ENCODE measurements at places on chromosomes 3 and 15. TPM values are rescaled to one million over a fixed set of nuclear protein-coding genes. Genes with fewer than 3 reads are reported as not detected.

DNA sequence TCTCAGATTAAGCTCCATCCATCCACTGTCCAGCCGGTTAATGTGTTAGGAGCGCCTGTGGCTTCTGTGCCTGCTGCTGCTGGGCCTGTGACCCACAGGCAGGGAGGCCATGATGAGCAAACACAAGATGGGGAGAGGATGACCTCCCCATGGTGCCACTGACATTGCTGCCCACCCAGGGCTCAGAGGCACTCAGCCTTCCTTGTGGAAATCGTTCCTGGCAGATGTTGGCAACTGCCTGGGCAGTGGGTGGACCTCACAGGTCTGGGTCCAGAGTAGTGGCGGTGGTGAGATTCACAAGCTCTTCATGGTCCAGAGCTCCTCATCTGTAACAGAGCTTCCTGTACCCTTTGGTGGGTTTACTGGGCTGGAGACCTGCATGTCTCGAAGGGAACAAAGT, 38.6 kb downstream of the SCN5A start:
- no peak for DNase-seq

DNA sequence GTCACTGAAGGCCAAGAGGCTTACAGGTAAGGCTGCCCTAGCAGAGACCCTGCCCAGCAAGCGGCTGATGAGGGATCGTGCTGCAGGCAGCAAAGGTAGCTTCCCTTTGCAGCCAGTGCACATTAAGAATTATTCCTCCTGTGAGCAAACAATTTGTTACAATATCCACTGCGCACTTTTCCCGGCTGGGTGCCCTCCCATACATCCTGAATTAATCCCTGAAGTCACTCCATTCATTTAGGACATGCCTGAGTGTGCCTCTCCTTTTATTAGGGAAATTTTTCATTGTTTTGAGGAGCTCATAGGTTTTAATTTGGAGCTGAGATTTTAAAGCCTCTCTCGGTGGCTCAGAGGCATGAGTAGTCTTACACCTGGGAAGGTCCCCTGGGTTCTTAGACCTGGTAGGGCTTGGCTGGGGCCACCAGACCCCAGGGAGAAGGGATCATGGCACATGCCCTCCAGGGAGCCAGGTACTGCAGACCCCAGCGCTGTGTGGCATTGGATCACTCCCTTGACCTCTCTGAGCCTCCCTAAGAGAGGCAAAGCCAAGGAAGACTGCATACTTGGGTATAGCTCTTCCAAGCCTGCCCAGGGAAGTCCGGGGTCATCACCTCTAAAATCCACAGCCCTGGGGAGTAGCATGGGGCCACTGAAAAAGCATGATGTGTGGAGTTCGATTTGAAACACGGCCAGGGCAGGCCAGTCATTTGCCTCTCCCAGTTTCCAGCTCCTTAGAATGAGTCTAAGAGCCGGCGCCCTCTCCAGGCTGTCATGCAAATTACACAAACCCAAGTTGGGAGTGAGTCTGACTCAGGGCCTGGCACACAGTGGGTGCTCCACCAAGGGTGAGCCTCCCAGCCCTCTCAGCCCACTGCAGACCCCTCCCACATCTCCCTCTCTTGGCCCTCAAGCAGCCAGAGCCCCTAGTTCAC, 151.9 kb upstream of the LINGO1 start:
- DNase-seq = no peak

- peak; percentile 15 for DNase-seq
Measured at GRCh38 chr3:138070006-138070405, 45.4 kb downstream of the DZIP1L start.

GRCh38 chr3:129311054-129311902, 32.6 kb downstream of the HMCES start:
- DNase-seq = no peak

DNA sequence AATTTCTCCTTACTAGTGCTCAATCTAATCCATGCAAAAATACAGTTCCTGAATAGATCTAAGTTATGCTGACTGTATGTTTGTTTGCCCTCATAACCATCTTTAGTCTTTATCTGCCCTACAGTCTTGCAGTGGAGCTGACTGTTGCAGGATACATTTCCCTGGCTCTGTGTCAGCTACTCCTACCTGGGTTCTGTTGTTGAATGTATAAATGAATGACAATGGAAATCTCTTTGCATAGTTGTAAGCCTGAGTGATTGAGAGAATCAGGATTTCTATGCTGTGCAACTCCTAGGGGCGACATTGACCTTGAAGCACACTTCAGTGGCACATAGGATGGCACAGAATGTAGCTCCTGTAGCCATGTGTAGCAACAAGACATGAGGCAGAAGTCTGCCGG, 16.0 kb upstream of the ZBBX start:
- DNase-seq = no peak

GRCh38 chr3:198071602-198072287, 111.7 kb downstream of the LMLN start:
- no peak for DNase-seq

- DNase-seq = no peak
Measured at GRCh38 chr3:11290743-11291680, 18.8 kb downstream of the ATG7 start.

GRCh38 chr15:28921336-28921735, 35.6 kb downstream of the APBA2 start:
- no peak for DNase-seq

DNA sequence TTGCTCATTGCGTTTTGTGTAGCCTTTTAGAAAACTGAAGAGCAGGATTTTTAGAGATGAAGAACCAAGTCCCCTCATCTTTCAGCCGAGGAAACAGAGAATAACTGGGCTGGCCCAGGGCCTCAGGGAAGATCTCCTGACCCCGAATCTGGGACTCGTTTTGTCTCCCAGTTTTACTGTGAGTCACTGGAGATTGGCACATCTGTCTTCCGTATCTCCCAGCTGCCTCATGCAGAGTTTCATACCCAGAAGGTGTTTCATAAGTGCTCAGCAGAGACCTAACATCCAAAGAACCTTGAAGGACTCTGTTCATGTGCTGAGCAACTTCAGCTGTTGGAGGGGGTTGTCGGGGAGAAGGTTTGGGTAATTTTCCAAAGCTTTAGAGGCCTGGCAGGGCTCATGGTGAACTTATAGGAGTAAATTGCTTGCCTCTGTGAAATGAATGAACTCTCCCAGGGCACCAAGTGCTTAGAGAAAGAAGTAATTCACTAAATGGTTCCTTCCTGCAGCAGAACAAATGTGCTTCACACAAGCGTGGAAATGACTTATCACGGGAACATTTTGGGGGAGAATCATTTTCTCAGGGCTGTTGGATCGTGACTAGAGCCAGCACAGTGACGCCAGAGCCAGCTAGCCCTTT, 121.4 kb downstream of the FAM43A start:
- DNase-seq = no peak

DNA sequence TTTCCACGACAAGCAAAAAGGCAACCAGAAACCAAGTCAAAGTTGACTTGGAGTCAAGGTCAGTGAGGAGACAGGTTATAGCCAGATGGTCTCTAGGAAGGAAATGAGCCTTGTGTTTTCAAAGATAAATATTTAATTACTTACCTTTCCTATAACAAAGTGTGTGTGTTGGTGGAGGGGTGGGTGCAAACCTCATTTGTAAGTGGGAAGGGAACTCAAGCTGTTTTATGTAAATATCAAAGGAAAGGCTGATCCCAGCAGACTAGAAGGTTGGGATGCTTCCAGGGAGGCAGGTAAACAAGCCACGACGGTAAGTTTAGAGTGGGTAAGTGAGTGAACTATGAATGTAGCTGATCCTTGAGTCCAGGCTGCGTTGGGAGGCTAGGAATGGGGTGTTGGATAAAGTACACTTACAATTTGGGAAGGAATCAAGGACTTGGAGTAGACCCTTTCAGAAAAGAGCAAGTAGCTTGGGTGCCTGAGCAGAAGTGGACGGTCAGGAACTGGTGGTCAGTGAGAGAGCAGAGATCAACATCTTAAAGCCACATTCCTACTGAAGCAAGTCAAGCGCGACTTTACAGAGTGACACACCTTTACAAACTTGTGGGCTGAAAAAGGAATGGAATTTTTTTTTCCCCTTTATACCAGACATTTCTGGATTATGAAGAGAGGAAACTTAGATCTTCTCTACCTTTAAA, 82.0 kb upstream of the TBL1XR1 start:
- no peak for DNase-seq

DNA sequence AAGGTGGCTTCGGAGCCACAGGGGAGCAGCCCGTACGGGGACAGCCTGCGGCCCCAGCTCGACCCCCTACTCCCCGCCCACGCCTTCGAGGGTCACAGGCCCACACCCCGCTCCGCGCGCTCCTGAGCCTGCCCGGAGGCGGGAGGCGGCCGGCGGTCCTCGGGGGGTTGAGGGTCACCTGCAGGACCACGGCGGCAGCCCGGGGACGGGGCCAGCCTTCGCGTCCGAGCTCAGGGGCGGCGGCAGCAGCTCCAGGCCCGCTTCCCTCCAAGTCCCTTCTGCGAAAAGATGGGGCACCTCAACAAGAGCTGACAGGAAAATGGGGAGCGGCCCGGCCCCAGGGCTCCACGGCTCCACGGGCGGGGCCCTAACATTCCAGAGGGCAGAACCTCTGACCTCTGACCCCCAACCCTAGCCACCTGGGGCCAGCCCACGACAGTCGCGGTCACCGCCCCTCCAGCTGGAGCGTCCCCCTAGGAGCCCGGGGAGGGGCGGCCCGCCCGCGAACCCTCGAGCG, 428 bp downstream of the LYSMD4 start:
- DNase-seq = no peak

DNA sequence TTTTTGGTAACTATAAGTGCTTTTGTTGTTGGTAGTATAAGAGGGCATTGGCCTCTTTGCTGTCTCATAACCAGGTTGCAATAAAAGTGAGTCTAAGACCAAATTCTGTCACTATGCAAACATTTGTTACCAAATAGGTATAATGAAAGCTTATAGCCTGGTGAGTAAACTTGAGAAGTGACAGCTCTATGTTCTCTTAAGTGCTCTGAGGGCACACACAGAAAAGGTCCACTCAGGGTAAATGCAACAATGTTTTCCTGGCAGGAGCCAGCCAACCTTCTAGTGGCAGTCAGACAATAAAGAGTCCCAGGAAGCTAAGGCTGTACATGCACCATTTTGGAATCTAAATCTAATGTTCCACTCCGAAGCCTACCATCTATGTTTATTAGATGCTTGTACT, 262.1 kb upstream of the TGFBR2 start:
- no peak for DNase-seq

DNA sequence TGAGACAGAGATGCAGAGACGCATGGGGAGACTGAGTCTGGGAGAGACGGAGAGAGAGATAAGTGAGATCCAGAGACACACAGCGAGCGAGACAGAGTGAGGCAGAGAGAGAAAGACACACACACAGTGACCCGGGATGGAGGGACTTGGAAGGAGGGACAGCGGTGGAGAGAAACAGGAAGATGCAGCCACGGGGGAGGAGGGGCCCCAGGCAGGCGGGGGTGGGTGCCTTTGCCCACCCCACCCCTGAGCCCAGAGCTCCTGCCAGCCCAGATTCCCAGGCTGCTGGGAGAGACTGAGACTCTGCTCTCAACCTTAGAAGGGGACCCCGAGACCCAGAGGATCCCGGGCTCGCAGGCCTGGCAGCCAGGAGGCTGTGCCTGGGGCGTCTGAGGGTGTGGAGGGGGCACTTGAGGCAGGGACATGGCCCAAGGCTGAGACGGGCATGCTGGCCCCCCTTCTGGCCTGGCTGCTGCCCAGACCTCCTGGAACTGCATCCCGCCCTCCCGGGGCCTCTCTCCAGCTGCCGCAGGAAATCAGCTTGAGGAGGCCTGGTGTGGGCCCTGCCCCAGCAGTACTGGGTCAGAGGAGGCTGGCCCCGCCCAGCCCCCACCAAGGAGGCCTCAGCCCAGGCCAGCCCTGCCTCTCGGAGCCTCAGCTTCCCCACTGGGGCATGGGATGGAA, 18.1 kb downstream of the H1-8 start:
- no peak for DNase-seq

GRCh38 chr3:10528046-10528445, 22.7 kb upstream of the ATP2B2 start:
- DNase-seq = no peak

DNA sequence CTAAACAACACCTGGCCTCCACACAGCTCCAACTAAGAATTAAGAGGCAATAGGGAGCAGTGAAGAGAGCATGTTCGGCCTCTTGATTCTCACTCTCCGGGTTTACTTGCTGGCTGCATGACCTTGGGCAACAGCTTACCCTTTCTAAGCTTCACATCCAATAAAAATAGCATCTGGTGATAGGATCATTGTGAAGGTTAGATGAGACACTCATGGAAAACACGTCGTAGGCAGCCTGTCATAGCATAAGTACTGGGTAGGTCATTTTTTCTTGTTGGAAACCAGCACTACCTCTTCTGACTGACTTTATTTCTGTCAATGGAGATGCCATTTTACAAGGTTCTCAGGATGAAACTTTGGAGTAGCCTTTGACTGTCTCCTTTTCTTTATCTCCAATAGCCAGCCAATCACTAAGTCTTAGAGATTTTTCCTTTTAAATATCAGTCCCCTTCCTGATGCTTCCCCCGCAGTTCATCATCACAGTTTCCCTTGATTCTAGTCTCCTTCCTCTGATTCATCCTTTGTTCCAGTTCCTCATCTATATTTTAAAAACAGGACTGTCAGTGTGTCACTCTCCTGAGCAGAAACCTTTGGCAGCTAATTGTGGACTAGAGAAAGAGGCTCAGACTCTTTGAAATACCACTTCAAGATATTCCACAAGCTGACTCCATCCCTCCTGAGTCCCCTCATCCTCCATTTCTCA, 271.5 kb downstream of the SLC9A9 start:
- DNase-seq = no peak

- no peak for DNase-seq
Measured at GRCh38 chr3:44186712-44187111, 55.0 kb upstream of the TOPAZ1 start.

GRCh38 chr3:39189959-39190269, 2.5 kb downstream of the XIRP1 start:
- peak; percentile 80 for DNase-seq

- DNase-seq = peak; percentile 49
Measured at GRCh38 chr3:48426401-48426909, 3.4 kb downstream of the PLXNB1 start.

- DNase-seq = no peak
Measured at GRCh38 chr3:185470323-185470722, 28.5 kb downstream of the TMEM41A start.

- no peak for DNase-seq
Measured at GRCh38 chr15:37372064-37372463, 271.7 kb upstream of the MEIS2 start.

GRCh38 chr3:136862617-136863322, 762 bp downstream of the NCK1 start:
- DNase-seq = peak; percentile 52

Gene TM4SF18
- total RNA-seq = 8.3 TPM

Gene CHST2
- 24.8 TPM for total RNA-seq

Gene FANCD2
- 12.1 TPM for total RNA-seq

Gene PCYT1A
- 36.6 TPM for total RNA-seq

Gene CFAP20DC
- 3.6 TPM for total RNA-seq

Gene KLHDC8B
- total RNA-seq = 11.0 TPM
